Gastroesophageal sphincter (tissue), 4 donors: ENCODE measurements at places on chromosomes 6 and 20. TPM values are rescaled to one million over a fixed set of nuclear protein-coding genes. Genes with fewer than 3 reads are reported as not detected.

Gene DPPA5
- not detected for total RNA-seq

GRCh38 chr6:105402090-105402938 is 568 bp downstream of the PREP start:
- ATAC-seq, result no peak

DNA sequence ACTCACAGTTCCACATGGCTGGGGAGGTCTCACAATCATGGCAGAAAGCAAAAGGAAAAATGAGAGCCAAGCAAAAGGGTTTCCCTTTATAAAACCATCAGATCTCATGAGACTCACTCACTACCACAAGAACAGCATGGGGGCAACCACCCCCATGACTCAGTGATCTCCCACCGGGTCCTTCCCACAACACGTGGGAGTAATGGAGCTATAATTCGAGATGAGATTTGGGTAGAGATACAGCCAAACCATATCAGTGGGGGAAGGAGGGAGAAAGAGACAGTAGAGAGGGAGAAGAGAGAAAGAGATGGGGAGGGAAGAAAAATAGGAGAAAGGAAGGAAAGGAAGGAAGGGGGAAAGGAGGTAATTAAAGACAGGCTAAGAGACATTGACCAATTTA is 30.1 kb downstream of the GMDS start:
- no peak for ATAC-seq

GRCh38 chr20:47622118-47622665 is 120.5 kb downstream of the NCOA3 start:
- no peak for ATAC-seq

DNA sequence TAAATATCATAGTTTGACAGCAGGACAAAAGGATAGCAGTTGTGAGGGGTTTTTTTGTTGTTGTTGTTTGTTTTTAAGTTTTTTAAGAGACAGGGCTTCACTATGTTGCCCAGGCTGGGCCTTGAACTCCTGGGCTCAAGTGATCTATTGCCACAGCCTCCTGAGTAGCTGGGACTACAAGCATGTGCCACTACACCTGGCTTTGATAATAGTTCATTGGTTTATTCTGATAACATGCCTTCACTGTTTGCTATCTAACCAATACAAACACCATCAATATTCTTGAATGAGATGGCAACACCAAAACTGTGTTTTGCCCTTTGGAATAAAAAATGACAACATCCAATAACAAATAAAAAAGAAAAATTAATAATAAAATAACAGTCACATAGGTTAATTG is 41.2 kb downstream of the FAM184A start:
- ATAC-seq, result no peak
